ENCODE measurements at places on chromosomes 13 and 19.

DNA sequence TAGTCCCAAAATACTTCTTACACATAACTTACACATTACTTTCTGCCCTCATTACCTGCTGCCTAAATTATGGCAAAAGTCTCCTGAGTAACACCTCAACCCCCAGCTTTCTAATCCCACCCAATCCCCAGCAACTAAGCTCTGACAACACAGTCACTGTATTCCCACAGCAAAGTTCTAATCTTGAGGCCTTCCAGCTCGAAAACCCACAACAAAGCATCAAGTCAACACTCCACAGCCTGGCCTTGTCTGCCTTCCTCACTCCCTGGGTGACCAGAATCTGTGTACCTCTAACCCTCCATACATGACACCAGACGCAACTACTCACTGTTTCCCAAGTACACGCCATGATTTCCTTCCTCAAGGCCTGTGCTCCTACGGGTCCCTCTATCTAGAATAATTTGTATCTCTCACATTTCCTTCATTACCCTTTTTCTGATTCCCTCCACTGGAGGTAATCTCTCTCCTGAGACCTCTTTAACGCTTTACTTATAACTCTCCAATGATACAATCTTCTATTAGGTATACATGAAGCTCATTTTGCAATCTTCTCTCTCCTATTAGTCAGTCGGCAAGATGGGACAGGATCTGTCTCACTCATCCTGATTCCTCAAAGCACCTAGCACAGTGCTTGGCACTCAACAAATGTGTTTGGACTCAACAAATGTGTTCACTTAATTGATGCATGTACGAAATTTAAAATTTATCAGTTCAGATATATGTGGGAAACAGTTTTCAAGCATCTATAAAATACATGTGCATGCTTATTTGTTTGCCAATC lies 87.6 kb upstream of the DOCK9 start:
- no peak for DNase-seq

GRCh38 chr19:17406046-17406886 lies 836 bp upstream of the BST2 start:
- DNase-seq, result no peak

- no peak for DNase-seq
Observed at GRCh38 chr13:105219651-105220050, 1315.8 kb downstream of the EFNB2 start.

DNA sequence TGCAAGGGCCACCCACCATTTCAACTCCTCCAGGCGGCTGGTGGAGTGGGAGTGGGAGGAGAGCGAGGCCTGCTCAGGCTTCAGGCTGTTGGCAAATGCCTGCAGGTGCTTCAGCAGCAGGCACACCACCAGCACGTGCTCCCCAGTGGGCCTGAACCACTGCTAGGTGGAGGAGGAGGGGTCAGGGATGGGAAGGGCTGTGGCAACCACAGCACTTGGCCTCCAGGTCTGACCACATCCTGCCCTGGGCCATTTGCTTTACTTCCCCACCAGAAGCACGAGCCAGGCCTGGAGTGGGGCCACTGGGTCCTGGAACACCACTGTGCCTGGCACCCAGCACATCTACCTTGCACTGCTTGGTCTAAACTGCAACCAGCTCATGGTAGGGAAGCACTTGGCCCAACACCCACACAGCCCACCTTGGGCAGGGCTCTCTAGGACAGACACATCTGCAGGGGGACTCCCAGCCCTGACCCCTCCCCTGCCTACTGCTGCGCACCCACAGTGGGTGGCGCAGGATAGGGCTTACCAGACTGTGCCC lies 26.2 kb downstream of the TUBA3C start:
- no peak for DNase-seq

GRCh38 chr19:52599241-52599640 lies 29.2 kb downstream of the ZNF701 start:
- no peak for DNase-seq

- no peak for DNase-seq
Observed at GRCh38 chr19:16473875-16474392, 2.2 kb upstream of the EPS15L1 start.

GRCh38 chr13:53298396-53298795 lies 269.8 kb downstream of the OLFM4 start:
- no peak for DNase-seq

- DNase-seq, result no peak
Observed at GRCh38 chr13:77913003-77913402, 5.6 kb downstream of the EDNRB start.
